ENCODE measurements at places on chromosomes 4 and X. TPM values are rescaled to one million over a fixed set of nuclear protein-coding genes. Genes with fewer than 3 reads are reported as not detected.

MOSPD2 gene
- 32.4 TPM for total RNA-seq

TCEAL5 gene
- not detected for total RNA-seq

F9 gene
- not detected for total RNA-seq

SSX2B gene
- not detected for total RNA-seq

AKAP4 gene
- total RNA-seq = not detected

CLCN4 gene
- total RNA-seq = 16.8 TPM
